Head of caudate nucleus (tissue), 42 donors: ENCODE measurements at places on chromosomes 6 and 20.

- no peak for DNase-seq
Observed at GRCh38 chr6:13175759-13176158, 152.6 kb downstream of the TBC1D7 start.

- no peak for DNase-seq
Observed at GRCh38 chr6:99434702-99435530, 9.8 kb upstream of the PNISR start.

DNA sequence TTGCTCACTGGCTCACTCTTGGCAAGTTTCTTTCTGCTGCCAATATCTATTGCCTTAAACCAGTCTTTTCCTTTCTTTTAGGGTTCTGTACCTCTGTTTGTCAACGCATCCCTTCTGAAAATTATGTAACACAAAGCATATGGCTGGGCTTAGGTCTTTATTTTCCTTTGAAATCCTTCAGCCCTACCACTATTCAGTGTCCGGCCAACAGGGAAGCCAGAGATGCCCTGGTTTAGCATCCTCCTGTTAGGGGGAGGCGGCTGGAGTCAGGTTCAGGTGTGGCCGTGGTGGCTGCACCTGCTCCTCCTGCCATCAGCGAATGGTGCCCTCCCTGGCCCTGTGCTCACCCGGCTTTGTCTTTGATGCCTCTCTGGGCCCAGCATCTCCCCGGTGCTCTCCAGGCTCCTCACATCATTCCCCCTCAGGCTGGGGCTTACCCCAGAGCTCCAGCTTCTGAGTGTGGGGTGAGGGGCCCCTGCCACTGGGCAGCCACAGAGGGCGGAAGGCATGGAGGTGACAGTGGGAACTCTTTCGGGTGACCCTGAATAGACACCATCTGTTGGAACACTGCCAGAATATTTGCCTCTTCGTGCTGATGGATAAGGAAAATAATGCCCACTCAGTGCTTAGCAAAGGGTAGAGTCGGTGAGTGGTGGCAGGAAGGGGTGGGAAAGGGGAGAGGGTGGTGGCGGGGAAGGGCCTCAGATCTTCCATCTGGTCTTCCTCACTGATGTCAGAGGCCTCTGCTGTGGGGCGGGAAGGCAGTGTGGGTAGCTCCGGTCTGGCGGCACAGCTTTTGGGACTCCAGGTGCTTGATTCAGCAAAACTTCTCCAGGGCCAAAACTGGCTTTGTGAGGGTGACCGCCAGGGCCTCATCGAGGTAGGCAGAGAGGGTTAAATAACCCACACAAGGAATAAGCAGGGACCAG lies 97.2 kb downstream of the DACT2 start:
- DNase-seq: no peak

DNA sequence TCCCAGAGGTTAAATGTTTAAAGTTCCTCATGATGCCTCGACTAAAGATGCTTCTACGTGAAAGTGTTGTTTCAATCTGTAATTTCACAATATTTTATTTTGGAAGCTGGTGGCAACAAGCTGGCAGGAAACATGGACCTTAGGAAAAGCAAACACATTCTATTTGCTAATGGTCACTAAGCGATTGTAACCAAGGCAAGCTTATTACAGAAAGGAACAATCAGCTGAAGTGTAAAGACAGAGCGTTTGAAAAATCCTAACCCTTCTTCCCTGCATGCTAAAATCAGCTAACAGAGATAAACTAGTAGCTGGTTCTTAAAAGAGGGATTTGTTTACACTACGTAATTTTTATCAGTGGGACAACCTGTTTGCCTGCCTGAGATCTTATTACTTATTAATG lies 50.0 kb downstream of the IL20RA start:
- DNase-seq: no peak

GRCh38 chr6:145819994-145820393 lies 5.4 kb upstream of the FBXO30 start:
- no peak for DNase-seq

GRCh38 chr6:157244175-157244574 lies 79.1 kb downstream of the TMEM242 start:
- no peak for DNase-seq

- DNase-seq: no peak
Observed at GRCh38 chr6:16730738-16731477, 30.4 kb downstream of the ATXN1 start.

GRCh38 chr6:36131511-36132245 lies 1.4 kb downstream of the MAPK13 start:
- no peak for DNase-seq

- DNase-seq: no peak
Observed at GRCh38 chr6:41759106-41759904, 12.1 kb upstream of the PGC start.

DNA sequence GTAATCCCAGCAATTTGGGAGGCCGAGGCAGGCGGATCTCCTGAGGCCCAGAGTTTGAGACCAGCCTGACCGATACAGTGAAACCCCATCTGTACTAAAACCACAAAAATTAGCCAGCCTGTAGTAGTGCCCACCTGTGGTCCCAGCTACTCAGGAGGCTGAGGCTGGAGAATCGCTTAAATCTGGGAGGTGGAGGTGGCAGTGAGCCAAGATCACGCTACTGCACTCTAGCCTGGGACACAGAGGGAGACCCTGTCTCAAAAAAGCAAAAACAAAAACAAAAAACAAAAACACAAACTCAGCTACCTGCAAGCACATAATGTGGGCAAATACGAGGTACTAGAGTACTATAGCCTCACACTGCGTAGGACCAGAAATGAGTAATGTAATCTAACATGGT lies 3.7 kb upstream of the SPATA2 start:
- no peak for DNase-seq

DNA sequence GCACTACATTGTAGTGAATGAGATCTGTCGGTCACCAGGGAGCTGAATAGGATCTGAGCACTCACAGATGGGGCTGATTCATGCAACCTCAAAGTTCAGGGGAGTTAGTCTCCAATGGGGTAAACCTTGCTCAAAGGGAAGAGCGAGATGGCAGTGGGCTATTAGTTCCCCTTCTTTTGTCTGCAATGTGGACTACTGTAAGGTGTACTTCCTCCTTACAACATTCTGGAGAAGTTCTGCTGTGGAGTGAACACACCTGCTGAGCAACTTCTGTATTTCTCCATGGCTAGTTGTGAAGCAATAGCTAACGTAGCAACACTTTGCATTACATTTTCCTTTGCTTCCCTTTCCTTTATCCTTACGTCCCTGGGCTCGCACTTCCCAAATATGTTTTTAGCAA lies 134.3 kb upstream of the B3GAT2 start:
- DNase-seq: no peak

- no peak for DNase-seq
Observed at GRCh38 chr6:11232770-11233626, 530 bp upstream of the NEDD9 start.

GRCh38 chr6:16522937-16523336 lies 238.3 kb downstream of the ATXN1 start:
- DNase-seq: no peak

- DNase-seq: no peak
Observed at GRCh38 chr6:11275598-11275997, 43.1 kb upstream of the NEDD9 start.

DNA sequence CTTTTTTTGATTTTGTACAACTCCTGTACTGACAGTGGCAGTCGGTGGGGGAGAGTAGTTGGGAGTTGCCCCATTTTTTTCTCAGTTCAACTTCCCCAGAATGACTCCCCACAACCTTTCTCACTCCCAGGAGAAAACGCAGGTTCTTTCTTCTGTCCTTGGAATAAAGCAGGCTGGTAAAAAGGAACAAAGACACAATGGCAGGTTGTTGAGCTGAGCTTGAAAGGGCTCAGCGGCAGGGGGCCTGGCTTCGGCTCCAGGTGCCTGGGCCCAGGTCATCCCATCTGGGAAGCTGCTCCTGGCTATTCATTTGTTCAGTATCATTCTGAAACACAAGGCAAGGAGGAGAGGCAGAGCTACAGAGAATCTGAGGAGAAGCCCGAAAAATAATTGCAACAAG lies 46.2 kb downstream of the PROKR2 start:
- DNase-seq: no peak

DNA sequence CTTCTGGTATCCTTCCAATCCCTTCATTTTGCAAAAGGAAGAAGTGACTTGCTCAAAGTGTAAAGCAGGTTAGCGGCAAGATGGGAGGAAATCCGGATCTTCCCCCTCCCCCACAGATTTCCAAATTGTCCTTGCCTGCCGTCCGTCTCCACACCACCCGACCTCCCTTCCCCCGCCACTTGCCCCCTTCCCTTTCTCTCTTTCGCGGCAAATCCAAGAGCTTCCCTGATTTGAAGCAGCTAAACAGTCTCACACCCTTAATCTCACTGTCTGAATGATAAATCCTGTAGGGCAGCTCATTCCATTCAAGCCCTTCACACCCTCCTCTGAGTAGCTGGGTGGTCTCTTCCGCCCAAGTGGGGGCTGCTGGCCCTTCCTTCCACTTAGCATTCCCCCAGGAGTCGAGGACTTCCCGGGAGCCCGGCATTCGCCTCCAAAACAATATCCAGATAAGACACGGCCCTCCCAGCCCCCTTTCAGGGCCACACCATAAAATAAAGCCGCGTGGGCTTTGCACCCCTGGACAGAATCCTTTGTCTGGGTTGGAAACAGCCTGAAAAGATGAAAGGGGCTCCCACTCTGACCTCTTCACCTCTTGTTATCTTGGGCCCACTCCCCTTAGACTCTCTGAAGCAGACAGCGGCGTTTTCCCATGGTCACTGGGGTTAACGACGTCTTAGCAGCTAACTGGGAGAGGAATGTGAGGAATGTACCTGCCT lies 44.0 kb upstream of the PIM1 start:
- DNase-seq: no peak

- DNase-seq: no peak
Observed at GRCh38 chr20:58140787-58141425, 87.5 kb downstream of the ANKRD60 start.

- DNase-seq: no peak
Observed at GRCh38 chr20:21435576-21435975, 38.2 kb upstream of the NKX2-4 start.

- no peak for DNase-seq
Observed at GRCh38 chr6:40755749-40756452, 168.7 kb upstream of the LRFN2 start.

- DNase-seq: no peak
Observed at GRCh38 chr6:1477432-1478090, 88.2 kb downstream of the FOXF2 start.

DNA sequence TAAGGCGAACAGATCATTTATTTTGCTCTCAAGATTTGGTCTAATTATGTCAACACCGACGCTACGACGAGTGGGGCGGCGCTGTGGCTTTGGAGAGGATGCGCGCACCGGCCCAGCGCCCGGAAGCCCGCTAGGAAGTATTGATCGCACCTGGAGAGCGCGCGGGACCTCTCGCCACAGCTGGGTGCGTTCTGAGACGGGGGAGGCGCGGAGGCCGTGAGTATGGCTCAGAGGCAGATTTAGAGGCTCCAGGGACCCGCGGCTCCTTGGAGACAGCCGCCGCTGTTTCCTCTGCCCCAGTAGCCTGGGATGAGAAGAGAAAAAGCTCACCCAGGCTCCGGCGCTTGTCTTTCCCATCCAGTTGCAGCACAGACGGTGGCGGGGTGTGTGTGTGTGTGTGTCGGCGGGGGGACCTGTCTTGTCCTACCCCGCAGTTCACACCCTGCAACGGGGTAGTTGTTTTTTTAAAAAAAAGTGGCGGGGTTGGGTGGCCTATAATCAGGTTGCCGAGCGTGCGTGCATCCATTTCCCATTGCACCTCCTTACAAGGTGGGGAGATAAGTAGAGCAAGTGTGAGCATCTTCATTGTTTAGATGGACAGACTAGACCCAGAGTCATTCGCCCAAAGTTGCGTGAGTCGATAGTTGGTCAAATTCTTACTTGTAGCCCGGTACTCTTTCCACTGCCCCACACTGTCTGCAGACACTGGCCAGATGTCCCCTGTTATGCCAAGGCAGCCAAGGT lies 11.2 kb downstream of the TFAP2D start:
- no peak for DNase-seq

DNA sequence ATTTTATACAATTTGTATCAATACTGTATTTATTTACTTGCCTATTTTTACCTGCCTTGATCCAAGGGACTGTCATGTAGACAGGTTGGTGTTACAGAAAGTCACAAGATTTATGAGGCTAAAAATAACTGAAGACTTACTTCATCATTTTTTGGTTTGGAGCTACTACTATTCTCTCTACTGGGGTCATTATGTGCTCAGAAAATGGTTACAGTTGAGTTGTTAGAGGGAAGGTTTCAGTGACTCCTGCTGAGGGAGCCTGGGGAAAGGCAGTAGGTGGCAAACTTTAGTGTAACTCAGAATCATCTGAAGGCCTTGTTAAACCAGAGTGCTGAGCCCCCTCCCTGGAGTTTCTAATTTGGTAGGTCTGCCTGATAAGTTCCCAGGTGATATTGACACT lies 118.8 kb downstream of the TINAG start:
- no peak for DNase-seq

GRCh38 chr6:158977382-158977781 lies 22.6 kb downstream of the RSPH3 start:
- no peak for DNase-seq

DNA sequence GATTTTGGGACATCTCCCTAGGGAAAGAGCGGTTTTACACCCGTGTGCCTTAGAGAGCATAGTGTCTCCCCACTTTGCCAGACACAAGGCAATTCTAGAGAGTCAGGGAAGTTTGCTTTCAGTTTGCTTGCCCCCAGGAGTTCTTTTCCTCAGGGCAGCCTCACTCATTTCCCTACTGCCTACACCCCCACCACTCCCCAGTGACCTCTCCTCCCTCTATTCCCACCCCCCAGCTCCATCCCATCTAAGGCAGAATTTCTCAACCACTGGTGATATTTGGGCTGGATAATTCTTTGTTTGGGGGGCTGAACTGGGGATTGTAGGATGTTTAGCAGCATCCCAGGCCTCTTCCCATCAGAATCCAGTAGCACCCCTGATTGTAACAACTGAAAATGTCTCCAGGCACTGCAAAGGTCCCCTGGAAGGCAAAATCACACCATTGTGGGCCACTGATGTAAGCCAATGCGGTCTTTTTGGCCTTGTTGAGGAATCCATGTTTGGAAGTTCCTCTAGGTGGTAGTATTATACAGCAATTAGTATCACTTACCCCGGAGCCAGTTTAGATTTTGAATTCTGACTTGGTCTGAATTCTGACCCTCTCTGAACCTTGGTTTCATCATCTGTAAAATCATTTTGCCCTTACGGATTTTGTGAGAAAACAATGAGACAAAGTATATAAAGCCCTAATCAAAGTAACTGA lies 1.3 kb downstream of the EPPIN start:
- DNase-seq: no peak

- no peak for DNase-seq
Observed at GRCh38 chr20:63220696-63221399, 4.9 kb upstream of the YTHDF1 start.

DNA sequence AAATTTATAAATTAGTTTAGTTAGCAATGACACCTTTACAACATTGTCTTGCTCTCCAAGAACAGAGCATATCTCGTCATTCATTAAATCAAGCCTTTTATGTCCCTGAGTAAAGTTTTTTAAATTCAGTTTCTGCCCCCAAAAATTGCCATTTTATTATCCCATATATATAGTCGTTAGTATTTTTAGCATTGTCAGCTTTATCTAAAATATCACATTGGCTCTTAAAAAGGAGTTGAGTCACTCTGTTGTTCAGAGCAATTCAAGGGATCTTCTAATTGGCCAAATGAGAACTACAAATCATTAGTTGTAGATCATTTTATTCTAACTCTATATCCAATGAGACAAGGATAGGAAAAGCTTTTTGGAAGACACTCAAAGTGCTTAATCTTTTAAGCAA lies 127.1 kb downstream of the COL9A1 start:
- no peak for DNase-seq
